ENCODE measurements at places on chromosomes 13 and 19. TPM values are rescaled to one million over a fixed set of nuclear protein-coding genes. Genes with fewer than 3 reads are reported as not detected.

Gene ZSWIM9
- total RNA-seq: 1.6 TPM

Gene PRTN3
- not detected for total RNA-seq

Gene POSTN
- total RNA-seq: 16.4 TPM

Gene C1QTNF9B
- total RNA-seq: not detected

Gene ADPRHL1
- total RNA-seq: 0.84 TPM

Gene DOHH
- 32.9 TPM for total RNA-seq

Gene LILRA2
- total RNA-seq: not detected

Gene SOX1
- total RNA-seq: not detected

Gene TTC9B
- not detected for total RNA-seq

Gene MEIS3
- 8.6 TPM for total RNA-seq

Gene KLK8
- 7.1 TPM for total RNA-seq

Gene NDUFB7
- total RNA-seq: 363 TPM

Gene NTN5
- total RNA-seq: not detected

Gene AXL
- 128 TPM for total RNA-seq

Gene C19orf81
- total RNA-seq: 4.4 TPM

Gene ZNF577
- 4.0 TPM for total RNA-seq

Gene SIGLEC14
- total RNA-seq: not detected

Gene NPAS1
- total RNA-seq: 1.6 TPM

Gene EXOC3L2
- total RNA-seq: not detected

Gene CCDC9
- total RNA-seq: 13.8 TPM

Gene ANGPTL8
- not detected for total RNA-seq

Gene OLFM4
- total RNA-seq: 0.21 TPM

Gene IFNL1
- not detected for total RNA-seq

Gene ZSCAN1
- total RNA-seq: not detected

Gene ZNF135
- total RNA-seq: 4.6 TPM

Gene KLK14
- total RNA-seq: not detected

Gene ARHGAP33
- 2.8 TPM for total RNA-seq

Gene IGFL1
- not detected for total RNA-seq

Gene TPTE2
- total RNA-seq: 0.29 TPM

Gene IRGQ
- total RNA-seq: 56.2 TPM

Gene CYSLTR2
- total RNA-seq: 0.13 TPM

Gene PSG3
- not detected for total RNA-seq

Gene PEG3
- total RNA-seq: 2.6 TPM

Gene KIR2DL4
- total RNA-seq: not detected

Gene KLHL1
- not detected for total RNA-seq

Gene ZNF534
- total RNA-seq: not detected

Gene LYPD4
- total RNA-seq: not detected

All from kidney epithelial cell (primary cell).